CD4-positive, alpha-beta T cell treated with Interleukin-6 at 100 ng/mL for 8 hours (primary cell): ENCODE measurements at places on chromosomes 7 and 10.
A peak's percentile ranks its signal among the peaks of the same experiment; 100 is the strongest.

GRCh38 chr10:119933179-119933578, 40.6 kb downstream of the SEC23IP start:
- no peak for DNase-seq

DNA sequence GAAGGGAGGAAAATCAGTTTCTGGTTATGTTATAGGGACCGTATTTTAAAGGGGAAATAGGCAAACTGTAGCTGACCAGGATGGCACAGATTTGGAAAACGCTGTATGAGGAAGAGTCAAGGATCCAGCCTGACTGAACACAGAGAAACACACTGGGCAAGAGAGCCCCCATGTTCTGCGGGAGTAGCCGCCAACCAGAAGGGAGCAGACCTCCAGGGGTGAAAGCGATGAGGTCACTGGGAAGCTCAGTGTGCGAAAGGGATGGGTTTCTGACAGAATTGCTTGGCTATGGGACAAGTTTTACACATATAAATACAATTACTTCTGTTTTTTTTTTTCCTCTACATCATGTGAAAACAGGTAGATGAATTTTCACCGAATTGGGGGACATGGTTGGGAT, 291.6 kb upstream of the PODXL start:
- no peak for DNase-seq

- DNase-seq: no peak
These were observed 14.4 kb downstream of the TCF7L2 start for GRCh38 chr10:112964482-112964881.

DNA sequence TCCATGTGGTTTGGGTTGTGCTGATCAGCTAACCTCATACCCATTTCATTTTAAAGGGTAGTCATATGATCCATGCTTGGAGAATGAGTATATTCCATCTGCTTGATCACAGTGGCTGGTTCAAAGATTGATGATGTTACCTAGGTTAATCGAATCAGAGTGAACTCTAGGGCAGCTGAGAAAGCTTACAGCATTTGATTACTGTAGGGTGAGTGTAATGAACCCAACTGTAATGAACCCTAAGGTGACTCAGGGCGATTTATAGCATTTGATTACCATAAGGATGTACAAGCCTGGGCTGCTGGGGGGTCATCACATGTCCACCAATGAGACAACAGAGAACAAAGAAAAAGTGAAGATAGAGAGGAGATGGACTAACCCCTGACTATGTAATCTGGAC, 523.1 kb downstream of the ADRA2A start:
- no peak for DNase-seq

DNA sequence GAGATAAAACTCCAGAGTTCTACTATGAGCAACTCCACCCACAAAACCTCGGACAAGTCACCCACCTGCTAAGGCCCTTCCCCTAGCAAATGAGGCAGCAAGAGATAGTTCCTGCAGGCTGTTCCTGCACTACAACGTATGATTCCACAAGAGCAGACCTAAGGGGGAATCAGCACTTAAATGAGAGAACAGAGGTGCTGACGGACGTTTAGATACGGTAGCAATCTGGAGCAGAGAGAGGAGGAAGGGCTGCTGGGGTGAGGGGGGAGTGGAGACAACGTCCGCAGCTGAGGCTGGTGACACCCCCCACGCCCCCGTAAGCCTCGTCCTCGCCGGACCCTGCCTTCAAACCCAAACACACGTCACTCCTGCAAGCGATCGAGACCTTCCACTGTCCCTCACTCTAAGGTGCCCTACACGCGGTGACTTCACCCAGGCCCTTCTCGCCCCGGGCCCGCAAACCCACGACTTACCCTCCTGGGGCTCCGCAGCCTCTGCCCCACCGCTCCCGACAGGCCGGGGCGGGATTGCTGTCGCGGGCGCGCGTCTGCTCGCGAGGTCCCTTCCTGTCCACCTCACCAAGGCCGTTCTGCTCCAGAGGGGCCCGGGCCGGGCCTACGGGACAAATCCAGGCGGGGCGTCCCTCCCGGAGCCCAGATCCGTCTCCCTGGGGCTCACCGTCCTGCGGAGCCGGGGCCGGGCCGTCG, 635 bp downstream of the ZNF12 start:
- DNase-seq: no peak

DNA sequence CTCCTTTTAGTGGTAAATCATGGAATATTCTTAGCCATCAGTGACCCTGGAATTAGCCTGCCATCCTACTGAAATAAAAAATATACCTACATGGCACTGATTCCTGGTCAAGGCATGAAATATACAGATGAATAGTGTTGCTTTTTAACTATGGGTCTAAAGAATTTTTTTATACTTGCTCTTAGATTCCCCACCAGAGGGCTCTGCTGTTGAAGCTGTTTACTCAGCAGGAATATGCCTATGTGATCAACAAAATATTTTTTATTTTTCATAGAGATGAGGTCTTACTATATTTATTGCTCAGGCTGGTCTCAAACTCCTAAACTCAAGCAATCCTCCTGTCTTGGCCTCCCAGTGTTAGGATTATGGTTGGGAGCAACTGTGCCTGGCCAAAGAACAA, 13.5 kb downstream of the ZC3HC1 start:
- no peak for DNase-seq

- no peak for DNase-seq
These were observed 20.2 kb upstream of the ADD3 start for GRCh38 chr10:109987452-109988211.

DNA sequence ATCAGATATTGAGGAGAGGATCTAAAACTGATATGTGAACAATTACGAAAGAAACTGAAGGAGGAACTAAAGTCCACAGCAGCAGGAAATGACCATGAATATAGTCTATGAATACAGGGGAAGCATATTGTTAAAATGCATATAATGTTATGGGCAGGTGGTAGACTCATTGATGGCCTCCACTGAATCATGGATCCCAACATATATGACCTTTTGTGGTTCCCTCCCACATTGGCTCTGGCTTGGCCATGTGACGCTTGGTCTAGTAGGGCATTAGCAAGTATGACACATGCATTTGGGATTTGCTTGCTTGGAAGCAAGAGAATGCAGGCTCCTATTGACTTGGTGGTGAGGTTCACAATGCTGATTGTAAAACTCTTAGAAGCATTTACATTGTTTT, 55.2 kb upstream of the RAB18 start:
- no peak for DNase-seq

- no peak for DNase-seq
These were observed 63.2 kb upstream of the KLF6 start for GRCh38 chr10:3848005-3848774.

- DNase-seq: no peak
These were observed 7.0 kb upstream of the EVX1 start for GRCh38 chr7:27235387-27236311.

DNA sequence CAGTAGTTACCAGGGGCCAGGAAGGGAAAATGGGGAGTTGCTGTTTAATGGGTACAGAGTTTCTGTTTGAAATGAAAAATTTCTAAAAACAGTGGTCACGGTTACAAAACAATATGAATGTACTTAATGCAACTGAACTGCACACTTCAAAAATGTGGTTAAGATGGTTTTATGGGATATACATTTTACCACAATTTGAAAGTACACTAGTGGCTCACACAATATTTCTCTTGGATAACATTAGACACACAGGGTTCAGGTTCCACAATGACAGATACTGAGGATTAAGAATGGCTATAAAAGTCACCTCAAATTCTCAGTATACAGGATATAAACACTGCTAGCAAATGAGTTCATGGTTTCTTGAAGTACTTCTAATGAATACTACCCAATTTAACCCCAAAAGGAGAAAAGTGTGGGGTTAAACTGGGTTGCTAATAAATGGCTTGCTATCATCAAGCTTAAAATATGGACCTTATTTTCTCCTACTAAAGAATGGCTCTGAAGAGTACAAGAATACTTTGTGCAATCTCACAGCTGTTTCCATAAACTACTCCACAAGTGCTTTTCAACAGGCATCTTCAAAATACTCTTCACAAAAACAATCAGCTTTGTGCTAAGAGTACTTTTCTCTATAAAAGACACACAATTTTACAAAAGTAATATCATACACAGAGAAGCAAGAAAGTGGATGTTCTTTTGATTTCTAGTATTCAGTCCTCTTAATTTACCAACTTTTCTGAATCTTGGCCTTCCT, 92.9 kb downstream of the SRPK2 start:
- no peak for DNase-seq

- no peak for DNase-seq
These were observed 955 bp downstream of the DUS4L start for GRCh38 chr7:107564553-107565298.

GRCh38 chr7:70132852-70133690, 534.8 kb downstream of the AUTS2 start:
- DNase-seq: no peak

- no peak for DNase-seq
These were observed 1.1 kb downstream of the PALS2 start for GRCh38 chr7:24574386-24574785.

- no peak for DNase-seq
These were observed 49.0 kb downstream of the LAMB1 start for GRCh38 chr7:107953924-107954303.

DNA sequence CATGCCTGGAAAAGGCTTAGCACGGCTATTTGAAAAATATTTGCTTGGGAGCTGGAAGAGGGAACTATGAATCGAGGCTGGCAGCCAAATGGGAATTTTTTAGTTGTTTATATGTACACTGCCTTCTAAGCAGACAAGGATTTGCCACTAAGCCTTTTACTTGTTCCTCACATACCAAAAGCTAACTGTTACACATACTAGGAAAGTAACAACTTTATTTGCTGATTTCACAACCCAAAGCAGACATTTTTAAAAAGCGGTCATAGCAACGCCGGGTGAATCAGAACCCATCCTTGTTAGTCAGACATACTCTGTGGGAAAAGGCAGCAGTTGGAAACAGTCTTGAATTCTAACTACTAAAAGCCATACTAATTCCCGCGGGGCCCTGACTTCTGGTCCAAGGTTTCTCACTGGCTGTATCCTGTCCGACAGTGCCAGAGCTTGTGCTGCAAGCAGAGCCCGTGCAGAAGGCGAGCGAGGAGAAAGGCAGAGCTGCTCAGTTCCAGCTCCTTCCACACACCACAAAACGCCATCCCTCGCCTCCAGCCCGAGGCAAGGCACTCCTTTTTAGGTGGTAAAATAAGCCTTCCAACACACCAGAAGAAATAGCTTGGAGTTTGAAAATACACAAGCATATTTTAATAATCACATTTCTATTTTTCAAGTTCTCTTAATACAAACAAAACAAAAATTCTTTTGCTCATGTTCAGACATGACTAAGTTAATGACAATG, 89.2 kb downstream of the RNF216 start:
- DNase-seq: no peak

DNA sequence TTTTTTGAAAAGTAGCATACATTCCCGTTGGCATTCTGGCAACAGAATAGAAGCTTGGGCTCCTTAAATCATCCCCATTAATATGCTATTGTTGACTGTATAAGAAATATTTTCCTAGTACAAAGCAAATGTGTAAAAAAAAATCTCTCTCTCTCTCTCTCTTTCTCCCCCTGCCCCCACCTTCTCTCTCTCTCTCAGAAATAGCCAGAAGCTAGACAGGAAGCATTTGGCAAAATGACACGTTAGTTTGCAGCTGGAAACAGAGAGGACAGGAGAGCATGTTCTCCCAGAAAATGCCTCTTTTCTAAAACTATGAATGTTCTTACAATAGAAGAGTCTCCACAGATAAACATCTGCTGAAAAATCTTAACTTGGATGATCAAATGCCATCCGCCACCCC, 59.6 kb upstream of the AKR1E2 start:
- DNase-seq: no peak

- no peak for DNase-seq
These were observed 1053.2 kb downstream of the REEP3 start for GRCh38 chr10:64574371-64574770.

DNA sequence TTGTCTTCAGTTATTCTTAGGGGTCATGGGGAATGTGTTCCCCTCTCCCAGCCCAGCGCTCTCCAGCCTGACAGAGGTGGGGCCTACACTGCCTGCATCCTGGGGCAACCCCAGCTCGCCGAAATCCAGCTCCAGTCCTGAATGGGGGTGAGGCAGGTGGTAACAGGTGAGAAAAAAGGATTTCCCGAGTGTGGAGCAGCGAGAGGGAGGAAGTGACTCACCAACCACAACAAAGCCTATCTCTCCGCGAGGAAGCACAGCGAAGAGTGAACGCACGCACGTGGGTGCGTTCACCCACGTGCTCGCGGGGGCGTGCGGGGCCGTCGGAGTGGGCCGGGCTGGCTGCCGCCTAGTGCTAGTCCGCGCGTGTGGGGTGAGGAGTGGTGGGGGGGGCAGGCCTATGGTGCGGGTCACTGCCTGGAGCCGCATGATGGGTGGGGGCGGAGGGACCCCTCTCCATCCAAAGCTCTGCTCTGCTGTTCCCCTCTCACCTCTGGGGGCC, 855 bp upstream of the PALD1 start:
- DNase-seq: peak; percentile 80

DNA sequence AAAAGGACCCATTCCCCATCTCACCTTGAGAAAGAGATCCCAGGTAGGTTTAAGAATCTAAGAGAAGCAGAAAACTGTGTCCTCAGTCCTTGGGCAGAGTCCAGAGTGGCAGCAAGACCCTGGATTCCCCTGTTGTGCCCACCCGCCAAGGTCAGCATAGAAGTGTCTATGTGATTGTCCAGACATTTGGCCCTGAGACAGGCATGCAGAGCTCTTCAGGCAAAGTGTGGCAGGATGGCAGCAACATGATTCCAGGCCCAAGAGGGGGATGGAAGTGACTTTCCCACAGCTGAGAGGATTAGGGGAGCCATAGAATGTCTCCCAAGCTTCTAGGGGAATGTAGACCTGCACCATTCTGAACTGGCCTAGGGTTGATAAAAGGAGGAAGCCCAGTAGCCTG, 39.1 kb upstream of the OPALIN start:
- DNase-seq: no peak

DNA sequence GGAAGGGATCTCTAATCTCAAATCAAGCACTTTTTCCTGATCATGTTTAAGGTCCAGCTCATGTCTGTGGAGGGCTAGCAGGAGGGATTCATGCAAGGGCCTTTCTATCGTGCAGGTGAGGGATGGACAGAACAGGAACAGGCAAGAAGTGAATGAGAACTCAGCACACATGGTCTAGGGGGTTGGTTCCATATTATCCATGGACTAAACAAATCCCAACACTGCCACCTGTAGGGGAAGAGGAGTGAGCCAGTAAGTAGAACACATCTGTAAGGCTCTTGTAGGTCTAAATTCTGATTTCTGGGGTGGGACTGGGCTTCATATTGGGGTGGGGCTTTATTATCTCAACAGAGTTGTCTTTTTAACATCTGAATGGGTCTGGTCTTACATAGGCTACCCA, 138.0 kb upstream of the TARP start:
- no peak for DNase-seq

GRCh38 chr7:149833495-149834130, 4.6 kb upstream of the ZNF862 start:
- DNase-seq: no peak
